ENCODE measurements at places on chromosomes 1 and 21.

DNA sequence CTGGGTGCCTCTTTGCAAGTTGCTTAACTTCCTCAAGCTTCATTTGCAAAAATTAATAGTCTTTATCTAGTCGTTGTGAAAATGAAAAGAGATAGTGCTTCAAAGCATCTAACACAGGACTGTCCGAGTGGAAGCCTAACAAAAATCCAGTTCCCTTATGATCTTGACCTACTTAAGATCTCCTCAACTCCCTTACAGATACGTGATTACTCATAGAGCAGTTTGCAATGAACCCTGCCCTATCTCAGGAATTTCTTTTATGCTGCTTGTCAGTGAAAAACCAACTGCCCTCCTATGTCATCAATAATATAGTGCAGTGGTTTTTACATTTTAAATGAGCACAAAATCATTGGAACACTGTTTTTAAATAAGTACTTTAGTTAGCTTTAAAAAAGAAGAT lies 314.3 kb downstream of the BACH1 start:
- no peak for DNase-seq

DNA sequence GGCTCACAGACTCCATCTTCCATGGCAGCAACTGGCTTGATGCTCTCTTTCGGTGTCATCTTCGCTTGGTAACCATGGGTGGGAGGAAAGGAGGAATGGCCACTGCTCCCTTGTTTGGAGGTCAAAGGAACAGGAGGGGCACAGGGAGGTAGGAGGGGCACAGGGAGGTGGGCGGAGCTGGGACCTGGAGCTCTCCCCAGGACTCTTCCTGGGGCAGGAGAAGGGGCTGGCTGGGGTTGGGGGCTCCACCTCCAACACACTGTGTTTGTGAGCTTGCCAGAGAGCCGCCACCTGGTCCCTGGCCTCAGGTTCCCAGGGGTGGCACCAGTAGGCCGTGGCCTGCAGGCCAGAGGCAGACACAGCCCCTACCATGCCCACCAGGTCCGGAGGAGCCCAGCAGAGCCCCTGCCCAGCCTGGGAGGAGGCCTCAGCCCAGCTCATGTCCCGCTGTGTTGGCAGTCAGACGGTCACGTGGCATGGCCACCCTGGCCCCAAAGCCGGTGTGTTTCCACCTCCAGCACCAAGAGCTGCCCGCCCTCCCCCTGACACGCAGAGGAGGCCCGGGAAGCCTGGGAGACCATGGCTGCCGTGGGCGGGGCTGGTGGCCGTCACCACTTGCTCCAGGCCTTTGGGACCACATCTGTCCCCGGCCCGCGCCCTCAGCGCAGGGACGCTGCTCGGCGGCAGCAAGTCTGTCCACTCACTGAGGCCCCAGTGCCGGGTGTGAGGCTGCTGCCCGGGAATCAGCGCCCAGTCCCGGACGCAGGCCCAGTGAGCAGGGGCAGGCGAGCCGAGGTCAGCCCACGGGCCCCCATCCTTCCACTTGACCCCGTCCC lies 73.9 kb downstream of the MORN1 start:
- no peak for DNase-seq

DNA sequence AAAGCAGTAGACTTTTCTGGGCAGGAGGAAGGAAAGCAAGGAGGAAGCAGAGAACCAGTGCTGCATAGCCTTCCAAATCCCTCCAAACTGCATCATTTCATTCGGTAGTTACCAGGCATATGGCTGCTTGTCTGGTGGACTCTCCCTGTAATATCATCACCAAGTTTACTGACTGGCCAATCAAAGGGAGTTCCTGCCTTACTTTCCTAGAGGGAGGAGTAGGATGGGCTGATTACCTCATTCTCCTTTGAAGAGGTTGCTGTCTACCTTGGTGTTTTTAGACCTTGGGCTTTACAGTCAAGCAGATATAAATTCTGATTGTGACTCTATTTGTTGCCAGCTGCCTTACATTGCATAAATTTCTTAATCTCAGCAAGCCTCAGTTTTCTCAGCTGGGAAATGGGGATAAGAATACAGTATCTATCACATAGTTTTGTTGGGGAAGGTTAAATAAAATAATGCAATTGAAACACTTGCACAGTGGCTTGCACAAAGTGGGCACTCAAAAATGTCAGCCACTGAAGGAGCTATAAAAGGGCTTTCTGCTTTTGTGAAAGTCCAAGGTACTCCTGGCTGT lies 297.3 kb upstream of the PROX1 start:
- no peak for DNase-seq

GRCh38 chr1:47210666-47211065 lies 20.8 kb upstream of the PDZK1IP1 start:
- no peak for DNase-seq

DNA sequence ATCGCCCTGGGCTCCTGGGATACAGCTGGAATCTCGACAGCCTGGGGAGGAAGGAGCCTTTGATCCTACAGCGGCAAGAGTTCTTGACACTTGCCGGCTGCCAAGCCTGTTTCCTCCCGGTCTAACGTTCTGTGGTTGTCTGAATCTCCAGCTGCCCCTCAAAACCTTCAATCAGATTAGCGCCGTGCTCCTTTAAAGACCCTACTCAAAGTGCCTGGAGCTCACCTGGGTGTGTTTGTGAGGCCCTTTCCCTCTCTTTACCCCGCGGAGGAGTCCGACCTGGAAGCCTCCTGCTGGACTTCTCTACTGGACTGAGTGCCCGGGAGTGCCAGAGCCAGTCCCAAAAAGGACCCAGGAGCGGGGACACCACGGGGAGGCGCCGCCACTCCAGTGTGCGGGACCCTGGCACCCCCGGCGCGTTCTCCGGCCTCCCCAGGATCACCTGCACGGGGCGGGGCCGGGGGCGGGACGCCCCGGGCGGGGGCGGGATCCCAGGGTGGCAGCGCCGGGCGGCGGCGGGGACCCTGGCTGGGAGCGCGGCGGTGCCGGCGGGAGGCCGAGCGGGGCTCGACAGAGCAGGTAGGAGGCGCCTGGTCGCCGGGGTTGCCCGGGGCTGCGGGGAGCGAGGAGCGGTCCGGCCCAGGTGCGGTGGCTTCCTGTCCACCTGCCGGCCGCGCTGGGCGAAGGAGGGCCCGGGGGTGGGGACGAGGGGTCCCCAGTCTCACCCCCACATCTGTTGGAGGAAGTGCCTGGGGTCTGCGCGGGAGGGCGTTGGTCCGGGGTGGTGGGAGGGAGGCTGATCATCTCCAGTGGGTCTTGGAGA lies at the start of gene NCMAP:
Gene NCMAP, plus strand, starts transcription at position 497 of the 823 bp plus-strand sequence. CDS start 39,344 bp downstream, outside the sequence.
- no peak for DNase-seq

GRCh38 chr1:112904831-112905261 lies 51.1 kb downstream of the SLC16A1 start:
- DNase-seq: no peak

DNA sequence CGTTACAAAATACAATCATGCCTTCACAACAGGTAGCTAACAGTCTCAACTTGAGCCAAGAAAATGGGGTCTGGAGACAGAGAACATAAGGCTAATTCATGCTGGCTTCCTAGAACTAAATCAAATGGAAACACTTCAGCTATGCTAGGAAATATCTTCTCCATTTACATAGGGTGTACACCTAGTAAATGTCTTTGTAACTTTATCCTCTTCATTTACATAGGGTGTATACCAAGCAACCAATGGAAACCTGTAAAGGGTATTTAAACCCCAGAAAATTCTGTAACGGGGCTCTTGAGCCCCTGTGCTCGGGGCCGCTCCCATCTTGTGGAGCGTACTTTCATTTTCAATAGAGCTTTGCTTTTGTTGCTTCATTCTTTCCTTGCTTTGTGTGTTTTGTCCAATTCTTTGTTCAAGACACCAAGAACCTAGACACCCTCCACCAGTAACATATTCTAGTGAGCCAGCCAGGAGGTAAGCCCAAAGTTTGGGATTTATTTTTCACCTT lies 19.5 kb upstream of the CYP4X1 start:
- no peak for DNase-seq

DNA sequence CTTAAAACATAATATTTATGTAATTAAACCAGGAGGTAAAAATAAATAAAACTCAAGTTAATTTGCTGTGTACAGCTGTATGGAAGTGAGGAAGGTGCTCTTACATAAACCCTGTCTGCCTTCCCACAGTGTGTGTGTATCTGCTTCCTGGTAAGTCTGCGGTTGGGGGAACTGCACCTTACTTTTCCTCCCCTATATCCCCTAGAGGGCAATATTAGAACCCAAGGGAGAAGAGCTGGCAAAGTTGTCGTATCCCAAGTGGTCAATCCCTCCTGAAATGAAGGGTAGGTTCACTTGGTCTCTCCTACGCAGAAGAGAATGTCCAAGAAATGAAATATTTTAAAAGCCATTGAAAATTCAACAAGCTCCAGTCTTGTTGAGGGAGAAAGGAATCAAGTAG lies 17.8 kb upstream of the JAK1 start:
- DNase-seq: no peak

GRCh38 chr1:150973258-150973835 lies 1.3 kb downstream of the CERS2 start:
- DNase-seq: no peak

- no peak for DNase-seq
These were observed 2.1 kb downstream of the TTC39A start for GRCh38 chr1:51328279-51328678.

GRCh38 chr1:225896937-225897549 lies 8.1 kb upstream of the LEFTY1 start:
- no peak for DNase-seq

DNA sequence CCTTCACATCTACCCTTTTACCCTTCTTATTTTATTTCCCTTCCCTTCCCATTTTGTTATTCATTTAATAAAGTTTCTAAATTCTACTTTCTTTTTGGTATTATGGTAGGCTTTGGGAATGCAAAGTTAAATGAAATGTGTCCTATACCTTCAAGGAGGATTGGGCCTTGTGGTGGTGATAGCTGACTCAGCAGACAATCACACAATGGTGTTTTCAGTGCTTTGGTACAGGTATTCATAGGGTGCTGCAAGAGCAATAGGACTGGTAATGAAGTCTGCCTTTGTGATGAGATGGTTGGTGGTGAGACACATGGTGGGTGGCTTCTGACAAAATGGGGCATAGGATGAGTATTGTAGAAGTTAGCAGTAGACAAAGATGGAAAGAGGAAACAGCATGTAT lies 21.9 kb upstream of the SPAG17 start:
- no peak for DNase-seq

DNA sequence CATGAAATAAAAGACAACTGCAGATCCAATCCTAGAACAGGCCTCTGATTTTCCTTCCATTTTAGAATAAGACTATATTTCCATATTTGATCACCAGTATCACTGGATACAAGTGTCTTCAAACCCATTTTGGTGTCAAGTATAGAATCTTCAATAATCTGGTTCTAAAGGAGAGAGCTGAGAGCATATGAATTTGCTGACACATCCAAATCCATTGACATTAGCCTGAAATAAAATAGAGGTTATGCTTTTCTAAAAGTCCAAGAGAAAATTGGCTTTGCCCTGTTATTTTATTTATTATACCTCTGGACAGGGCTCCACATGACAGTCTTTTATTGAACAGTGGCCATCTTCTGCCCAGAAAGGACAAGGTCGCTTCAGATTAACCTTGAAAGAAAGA lies 28.6 kb downstream of the ERO1B start:
- DNase-seq: no peak

- no peak for DNase-seq
These were observed 522 bp downstream of the SLC45A1 start for GRCh38 chr1:8318436-8318835.

- no peak for DNase-seq
These were observed 124.0 kb downstream of the KCNH1 start for GRCh38 chr1:211009944-211010343.

GRCh38 chr1:205111354-205111753 lies 10.4 kb downstream of the RBBP5 start:
- no peak for DNase-seq

DNA sequence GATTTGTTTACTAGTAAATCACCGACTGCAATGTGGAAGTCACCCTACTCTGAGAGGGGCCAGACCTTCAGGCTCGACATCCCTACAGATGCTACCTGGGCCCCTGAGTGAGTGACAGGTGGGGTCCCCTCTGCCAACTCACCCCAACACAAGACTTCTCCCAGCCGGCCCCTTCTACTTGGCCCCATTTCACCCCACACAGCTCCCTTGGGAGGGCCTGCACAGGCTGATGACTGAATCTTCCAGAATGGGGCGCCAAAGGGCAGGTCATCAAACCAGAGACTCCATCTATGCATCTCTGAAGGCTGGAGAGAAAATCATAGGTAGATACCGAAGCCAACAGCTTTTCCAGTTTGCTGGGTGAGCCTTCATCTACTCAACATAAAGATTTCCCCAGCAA lies 9.4 kb upstream of the S100A8 start:
- DNase-seq: no peak

- DNase-seq: no peak
These were observed 66.2 kb upstream of the IRF2BP2 start for GRCh38 chr1:234676103-234676594.

GRCh38 chr1:167288390-167289074 lies 67.8 kb downstream of the POU2F1 start:
- DNase-seq: no peak

DNA sequence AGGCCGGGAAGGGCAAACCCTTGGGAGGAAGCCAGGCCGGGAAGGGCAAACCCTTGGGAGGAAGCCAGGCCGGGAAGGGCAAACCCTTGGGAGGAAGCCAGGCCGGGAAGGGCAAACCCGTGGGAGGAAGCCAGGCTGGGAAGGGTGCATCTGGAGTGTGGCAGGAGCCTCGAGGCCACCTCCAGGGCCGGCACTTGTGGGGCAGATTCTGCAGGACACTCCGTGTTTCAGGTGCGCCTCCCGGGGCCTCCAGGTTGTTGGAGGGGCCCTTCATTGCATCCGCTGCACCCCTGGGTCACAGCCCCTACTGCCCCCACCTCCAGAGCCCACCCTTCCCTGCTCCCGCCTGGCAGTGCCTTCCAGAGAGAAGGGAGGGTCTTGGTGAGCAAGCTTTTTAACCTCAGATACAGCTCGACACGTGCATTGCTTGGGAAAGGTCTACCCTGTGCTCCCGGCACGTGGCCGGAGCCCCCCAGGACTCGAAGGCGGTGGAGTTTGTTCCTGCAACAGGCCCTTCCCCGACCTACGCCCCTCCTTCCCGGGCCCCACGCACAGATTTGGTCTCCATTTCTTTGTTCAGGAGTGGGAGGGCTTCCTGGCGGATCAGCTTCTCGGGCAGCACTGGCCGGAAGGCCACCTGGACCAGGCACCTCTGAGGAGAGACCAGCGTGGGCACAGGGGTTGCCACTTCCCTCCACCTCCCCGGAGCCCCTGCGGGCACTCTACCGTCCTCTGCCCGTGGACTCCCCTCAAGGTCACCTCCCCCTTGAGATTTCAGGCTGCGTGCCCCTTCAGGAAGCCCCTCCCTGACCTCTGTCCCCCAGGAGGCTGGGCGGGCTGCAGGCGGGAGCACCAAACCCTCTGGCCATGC lies 9.4 kb upstream of the TMEM52 start:
- no peak for DNase-seq

GRCh38 chr1:191085121-191085520 lies 607.5 kb upstream of the BRINP3 start:
- DNase-seq: no peak

GRCh38 chr1:58158016-58158415 lies 388.5 kb downstream of the OMA1 start:
- DNase-seq: no peak

DNA sequence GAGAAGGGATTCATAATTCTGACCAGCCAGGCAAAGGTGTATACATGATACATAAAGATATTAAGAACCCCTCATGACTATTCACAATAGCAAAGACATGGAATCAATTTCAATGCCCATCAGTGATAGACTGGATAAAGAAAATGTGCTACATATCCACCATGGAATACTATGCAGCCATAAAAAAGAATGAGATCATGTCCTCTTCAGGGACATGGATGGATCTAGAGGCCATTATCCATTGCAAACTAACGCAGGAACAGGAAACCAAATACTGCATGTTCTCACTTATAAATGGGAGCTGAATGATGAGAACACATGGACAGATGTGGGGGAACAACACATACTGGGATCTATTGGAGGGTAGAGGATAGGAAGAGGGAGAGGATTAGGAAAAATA lies 21.4 kb downstream of the CR1L start:
- DNase-seq: no peak

- DNase-seq: no peak
These were observed 299.2 kb downstream of the SRGAP2C start for GRCh38 chr1:121483961-121484424.

Data from NCI-H1417 treated with DMSO at 0.1 percent for 48 hours (cell line).